Esophagus muscularis mucosa (tissue), 4 donors: ENCODE measurements at places on chromosomes 1 and 21. TPM values are rescaled to one million over a fixed set of nuclear protein-coding genes. Genes with fewer than 3 reads are reported as not detected.

- peak overlapping the region; percentile 85 for H3K4me3 ChIP-seq
- H3K4me1 ChIP-seq: peaks cover 27% of the 10 kb centered on the region
- H3K27ac ChIP-seq: peak overlapping the region; percentile 99
- H3K27me3 ChIP-seq: no peaks in the 10 kb centered on the region
- DNase-seq: peak; percentile 82
These were observed 2.0 kb upstream of the CCN1 start for GRCh38 chr1:85578321-85579295.

CRABP2 gene
- 3.3 TPM for total RNA-seq

RIMKLA gene
- 4.3 TPM for total RNA-seq

DNA sequence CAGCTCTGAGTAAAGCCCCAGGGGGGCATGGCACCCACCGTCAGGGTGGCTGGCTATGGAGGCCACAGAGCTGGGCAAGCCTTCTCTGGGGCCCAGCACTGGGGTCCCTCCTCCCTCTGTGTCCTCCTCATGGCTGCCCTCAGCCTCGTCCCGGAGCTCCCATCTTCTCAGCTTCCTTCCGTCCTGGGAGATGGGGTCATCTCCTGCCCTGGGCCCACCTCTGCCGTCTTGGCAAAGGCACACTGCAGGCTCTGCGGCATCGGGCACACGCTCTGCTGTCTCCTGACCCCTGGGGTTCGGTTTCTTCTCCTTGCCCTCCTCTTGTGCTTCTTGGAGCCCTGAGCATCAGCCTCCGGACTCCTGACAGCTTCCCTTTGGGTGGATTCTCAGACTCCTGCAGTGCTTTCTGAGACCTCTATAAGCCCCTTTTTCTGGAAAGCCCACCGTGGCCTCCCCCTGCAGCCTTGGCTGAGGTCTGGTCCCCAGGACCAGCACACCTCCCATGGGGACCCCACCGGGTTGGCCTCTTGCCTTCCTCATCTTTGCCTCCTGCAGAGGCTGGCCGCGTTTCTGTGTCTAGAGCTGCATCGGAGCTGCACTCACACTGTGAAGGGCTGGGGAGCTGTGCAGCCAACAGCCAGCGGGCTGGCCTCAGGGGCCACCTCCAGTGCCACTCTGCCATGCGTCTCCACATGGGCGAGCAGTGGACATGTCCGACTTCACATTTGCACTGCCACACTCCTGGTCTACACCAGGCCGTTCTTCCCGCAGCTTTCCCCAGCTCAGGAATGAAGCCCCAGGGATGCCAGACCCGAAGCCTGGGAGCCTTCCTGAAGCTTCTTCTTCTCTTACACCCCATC, 11.6 kb downstream of the UMODL1 start:
- DNase-seq: no peak
- no peaks in the 10 kb centered on the region for H3K36me3 ChIP-seq
- no peaks in the 10 kb centered on the region for H3K27me3 ChIP-seq

- no peak overlapping the region for H3K4me3 ChIP-seq
- H3K4me1 ChIP-seq: peaks cover 27% of the 10 kb centered on the region
- H3K27ac ChIP-seq: no peak overlapping the region
- no peaks in the 10 kb centered on the region for H3K36me3 ChIP-seq
These were observed 90.5 kb downstream of the PIK3R3 start for GRCh38 chr1:46041974-46042373.

DNA sequence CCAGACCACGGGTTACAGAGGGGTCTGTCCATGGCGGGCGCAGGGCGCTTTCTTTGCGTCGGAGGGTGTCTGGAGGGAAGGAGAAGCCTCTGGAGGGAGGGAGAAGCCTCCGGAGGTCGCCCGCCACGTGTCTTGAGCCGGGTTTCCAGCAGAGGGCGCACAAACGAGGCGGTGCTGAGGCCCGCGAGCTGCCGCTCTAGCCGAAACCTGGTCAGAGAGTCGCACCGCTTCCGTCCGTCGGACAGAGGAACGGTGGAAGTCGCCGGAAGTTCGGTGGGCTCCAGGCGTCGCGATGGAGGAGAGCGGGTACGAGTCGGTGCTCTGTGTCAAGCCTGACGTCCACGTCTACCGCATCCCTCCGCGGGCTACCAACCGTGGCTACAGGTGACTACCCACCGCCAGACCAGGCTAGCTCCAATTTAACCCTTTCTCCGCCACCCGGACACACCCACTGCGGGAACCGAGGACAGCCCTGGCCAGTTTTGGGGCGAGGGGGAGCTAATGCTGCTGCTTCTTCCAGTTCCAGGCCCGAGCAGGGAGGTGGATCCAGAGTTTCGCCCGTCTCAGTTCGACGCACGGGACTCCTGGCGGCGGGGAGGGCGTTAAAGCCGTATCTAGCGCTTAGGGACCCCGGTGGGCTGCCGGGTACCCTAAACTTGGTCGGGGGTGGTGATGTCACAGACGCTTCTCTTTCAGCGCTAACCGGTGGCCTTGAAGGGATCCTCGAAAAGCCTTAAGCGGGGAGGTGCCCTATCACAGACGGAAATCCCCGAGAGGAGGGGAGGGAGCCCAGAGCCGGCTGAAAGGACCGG, at the start of gene NECAP2:
TSS of gene NECAP2 (plus strand) at position 255 of the 812 bp plus-strand sequence. CDS start at position 293, 38 bp downstream.
- peak within 1 kb of the TSS; percentile 70 for H3K4me3 ChIP-seq
- peaks cover 29% of the 10 kb centered on the region for H3K36me3 ChIP-seq
- peaks cover 37% of the 10 kb centered on the region for H3K4me1 ChIP-seq
- no peaks in the 10 kb centered on the region for H3K27me3 ChIP-seq
- H3K27ac ChIP-seq: peak within 1 kb of the TSS; percentile 75
- DNase-seq: peak; percentile 95

DNA sequence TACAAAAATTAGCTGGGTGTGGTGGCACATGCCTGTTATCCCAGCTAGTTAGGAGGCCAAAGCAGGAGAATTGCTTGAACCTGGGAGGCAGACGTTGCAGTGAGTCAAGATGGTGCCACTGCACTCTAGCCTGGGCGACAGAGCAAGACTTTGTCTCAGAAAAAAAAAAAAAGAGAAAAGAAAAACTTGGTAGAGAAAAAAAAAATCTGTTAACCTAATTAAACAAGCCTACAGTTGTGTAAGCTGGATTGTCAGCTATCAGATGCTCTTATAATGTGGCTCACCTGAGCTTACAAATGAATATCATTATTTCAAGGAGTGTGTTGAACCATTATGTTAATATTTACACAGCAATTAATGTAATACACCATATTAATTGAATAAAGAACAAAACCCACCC, 26.4 kb upstream of the EYA3 start:
- no peak overlapping the region for H3K4me3 ChIP-seq
- H3K27ac ChIP-seq: no peak overlapping the region
- no peak for DNase-seq
- H3K27me3 ChIP-seq: no peaks in the 10 kb centered on the region
- H3K36me3 ChIP-seq: no peaks in the 10 kb centered on the region
- no peaks in the 10 kb centered on the region for H3K4me1 ChIP-seq
